ENCODE measurements at places on chromosomes 4 and X. TPM values are rescaled to one million over a fixed set of nuclear protein-coding genes. Genes with fewer than 3 reads are reported as not detected.

TGIF2LX gene
- not detected for polyA plus RNA-seq

TRMT10A gene
- polyA plus RNA-seq: 10.0 TPM

STBD1 gene
- polyA plus RNA-seq: 58.9 TPM

PCDH11X gene
- 0.04 TPM for polyA plus RNA-seq

N4BP2 gene
- polyA plus RNA-seq: 11.3 TPM

MPC1L gene
- polyA plus RNA-seq: not detected

DNA sequence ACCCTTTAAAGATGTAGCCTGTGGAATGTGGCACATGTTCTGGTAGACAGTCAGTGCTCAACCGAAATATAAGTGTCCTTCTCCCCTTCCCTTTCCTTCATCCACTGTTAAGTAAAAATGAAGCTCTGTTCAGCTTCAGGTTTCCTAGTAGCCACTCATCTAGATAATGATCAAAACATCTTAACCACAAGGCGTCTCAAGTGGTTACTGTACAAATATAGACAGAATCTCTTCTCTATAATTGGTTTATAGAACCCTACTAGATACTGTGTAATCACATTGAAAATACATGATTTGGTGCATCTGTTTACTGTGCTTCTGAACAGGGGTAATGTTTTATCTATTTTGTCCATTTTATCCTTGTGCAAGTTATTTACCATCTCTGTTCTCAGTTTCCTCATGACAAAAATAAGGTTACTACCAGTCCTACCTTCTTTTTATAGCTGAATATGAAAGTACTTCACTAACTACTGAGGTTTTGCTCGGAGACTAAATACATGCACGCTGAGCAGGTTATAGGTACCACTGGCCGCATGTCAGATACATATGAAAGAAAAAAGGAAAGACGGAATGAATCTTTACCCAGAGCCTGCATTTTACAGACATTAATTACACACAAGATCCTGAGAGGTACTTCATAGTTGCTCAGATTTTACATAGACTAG lies 20.3 kb upstream of the SLC25A4 start:
- no peak for DNase-seq

- no peak for DNase-seq
Observed at GRCh38 chrX:37314531-37314930, 34.6 kb upstream of the PRRG1 start.

- no peak for DNase-seq
Observed at GRCh38 chr4:146275370-146275769, 61.0 kb downstream of the REELD1 start.

- no peak for DNase-seq
Observed at GRCh38 chr4:83177182-83177581, 62.7 kb upstream of the PLAC8 start.

GRCh38 chr4:7756561-7757355 lies 182.9 kb downstream of the AFAP1 start:
- no peak for DNase-seq

DNA sequence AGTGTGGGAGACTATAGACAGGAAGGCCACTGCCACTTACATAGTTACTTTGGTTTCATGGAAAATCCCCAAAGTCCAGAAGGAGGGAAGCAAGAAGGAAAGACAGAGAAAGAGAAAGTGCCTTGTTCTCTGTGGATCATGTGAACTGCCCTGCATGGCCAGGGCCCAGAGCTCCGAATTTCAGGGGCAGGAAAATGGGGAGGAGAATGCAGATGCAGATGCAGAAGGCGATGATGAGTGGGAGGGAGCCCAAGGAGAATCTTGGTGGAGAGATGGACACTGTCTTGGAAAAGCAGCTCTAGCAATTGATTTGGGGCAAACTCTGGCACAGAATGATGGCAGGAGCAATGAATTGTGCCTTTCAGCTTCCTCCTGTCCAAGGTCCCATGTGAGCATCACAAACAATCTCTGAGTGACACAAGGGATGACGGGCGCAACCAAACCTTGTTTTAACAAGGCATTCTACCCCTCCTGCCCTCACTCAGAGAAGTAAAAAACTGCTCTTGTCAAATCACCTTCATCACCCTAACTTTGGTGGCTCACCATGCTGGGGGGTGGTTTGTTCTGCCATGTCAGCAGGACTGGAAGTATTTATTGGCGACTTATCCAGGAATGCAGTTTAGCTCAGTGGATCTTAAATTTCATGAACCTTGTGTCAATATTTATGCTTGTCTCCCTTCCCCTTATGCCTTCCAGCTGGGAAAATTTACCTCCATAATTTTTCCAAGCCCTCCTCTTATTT lies 53.5 kb downstream of the TSC22D3 start:
- no peak for DNase-seq

GRCh38 chr4:10158333-10158942 lies 41.8 kb upstream of the WDR1 start:
- DNase-seq: no peak

DNA sequence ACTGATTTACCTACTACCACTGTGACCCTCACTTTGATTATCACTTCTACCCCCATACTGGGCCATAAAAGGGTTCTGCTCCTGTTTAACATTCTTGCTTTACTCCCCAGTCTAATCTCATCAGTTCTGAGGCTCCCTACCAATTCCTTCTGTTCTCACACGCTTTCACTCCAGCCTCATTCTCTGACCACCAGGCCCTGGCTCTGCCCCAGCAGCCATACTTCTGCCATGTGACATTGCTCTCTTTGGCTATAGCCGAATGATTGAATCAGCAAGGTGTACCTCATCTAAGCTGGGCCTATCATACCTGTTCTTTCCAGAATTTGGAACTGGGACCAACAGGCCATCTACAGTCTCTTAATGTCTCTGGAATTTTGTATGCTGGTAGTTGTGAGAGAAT lies 14.4 kb upstream of the ELF2 start:
- no peak for DNase-seq

DNA sequence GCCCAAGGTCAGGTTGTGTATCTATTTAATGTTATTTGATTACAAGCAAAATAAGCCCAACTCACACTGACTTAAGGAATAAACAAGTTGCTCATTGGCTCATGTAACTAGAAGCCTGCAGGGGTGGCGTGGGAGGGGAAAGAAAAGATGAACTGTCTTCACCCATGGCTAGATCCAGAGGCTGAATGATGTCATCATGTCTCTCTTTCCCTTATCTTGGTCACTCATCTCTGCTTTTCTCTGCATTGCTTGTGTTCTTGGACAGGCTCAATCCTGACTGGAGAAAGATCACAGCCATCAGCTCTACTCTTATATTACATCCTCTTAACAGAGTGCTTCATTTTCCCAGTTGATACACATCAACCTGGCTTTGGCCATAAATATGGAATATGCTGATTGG lies 290.0 kb upstream of the DIAPH2 start:
- no peak for DNase-seq

GRCh38 chrX:150364347-150365050 lies 1.4 kb downstream of the MAMLD1 start:
- DNase-seq: no peak

DNA sequence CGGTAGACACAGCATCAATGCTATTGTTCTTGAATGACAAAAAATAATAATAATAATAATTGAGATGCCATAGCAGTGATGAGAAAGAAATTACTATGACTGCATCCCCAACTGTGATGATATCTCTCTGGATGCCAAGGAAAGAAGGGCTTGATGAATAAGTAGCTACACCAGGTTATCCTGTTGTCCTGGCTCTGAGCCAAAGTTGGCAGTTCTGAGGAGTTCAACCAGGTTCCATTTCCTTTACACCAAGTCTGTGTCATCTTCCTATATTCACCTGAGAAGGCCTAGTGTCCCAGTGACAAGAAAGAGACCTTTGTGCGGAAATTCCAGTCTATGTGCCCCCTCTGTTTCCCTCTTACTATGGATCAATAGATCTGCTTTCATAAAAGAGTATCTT lies 3.4 kb upstream of the MAML3 start:
- no peak for DNase-seq

- no peak for DNase-seq
Observed at GRCh38 chrX:115268421-115268820, 21.1 kb upstream of the LUZP4 start.

Data from forelimb muscle (tissue), 1 donor.